ENCODE measurements at places on chromosomes 12 and 14.
A peak's percentile ranks its signal among the peaks of the same experiment; 100 is the strongest.

- DNase-seq: no peak
Observed at GRCh38 chr12:102298022-102298421, 100.4 kb upstream of the PMCH start.

GRCh38 chr12:30015631-30016337 lies 232.0 kb upstream of the TMTC1 start:
- DNase-seq: no peak

DNA sequence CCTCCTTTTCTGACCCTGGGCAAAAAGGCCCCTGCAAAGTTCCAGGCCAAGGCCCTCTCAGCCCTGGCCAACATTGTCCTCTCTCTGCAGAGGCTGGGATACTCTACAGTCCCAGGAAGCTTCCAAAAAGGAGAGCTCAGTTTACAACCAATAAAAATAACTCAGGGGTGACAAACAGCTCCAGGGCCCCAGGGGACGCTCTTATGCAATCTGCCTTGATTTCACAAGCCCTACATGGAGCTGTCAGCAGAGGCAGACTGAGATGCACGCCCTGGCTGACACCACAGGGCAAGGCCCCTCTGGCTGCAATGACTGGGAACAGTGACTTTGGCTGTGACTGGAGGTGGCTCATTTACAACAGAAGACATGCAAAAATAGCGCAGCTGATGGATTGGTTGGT lies 129.0 kb upstream of the MED13L start:
- DNase-seq: peak; percentile 6

DNA sequence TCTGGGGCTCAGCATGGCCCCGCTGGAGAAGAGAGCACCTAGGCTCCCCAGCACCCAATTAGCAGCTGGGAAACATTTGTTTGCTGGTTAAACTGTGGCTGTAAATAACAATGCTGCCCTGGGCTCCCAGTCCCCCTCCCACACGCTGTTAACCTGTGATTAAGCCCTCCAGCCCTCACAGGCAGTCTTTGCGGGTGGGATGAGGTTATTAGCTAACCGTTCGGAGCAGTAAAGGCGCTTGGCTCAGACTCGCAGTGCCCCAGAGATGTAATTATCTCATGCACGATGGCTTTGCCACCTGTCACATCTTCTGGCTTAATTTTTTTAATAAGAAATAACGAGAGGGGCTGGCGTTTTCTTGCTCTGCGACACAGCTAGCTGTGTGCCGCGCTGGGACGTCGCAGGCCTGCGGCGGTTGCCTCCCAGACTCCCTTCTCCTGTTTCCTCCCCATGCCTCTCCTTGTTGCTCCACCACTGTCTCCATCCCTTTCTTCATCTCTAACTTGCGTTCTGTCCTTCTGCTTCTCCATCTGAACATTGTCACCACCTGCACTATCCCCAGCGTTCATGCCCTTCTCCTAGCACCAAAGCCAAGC lies 239.2 kb upstream of the FKBP4 start:
- no peak for DNase-seq

GRCh38 chr14:71466946-71467345 lies 465.3 kb upstream of the RGS6 start:
- DNase-seq: no peak

DNA sequence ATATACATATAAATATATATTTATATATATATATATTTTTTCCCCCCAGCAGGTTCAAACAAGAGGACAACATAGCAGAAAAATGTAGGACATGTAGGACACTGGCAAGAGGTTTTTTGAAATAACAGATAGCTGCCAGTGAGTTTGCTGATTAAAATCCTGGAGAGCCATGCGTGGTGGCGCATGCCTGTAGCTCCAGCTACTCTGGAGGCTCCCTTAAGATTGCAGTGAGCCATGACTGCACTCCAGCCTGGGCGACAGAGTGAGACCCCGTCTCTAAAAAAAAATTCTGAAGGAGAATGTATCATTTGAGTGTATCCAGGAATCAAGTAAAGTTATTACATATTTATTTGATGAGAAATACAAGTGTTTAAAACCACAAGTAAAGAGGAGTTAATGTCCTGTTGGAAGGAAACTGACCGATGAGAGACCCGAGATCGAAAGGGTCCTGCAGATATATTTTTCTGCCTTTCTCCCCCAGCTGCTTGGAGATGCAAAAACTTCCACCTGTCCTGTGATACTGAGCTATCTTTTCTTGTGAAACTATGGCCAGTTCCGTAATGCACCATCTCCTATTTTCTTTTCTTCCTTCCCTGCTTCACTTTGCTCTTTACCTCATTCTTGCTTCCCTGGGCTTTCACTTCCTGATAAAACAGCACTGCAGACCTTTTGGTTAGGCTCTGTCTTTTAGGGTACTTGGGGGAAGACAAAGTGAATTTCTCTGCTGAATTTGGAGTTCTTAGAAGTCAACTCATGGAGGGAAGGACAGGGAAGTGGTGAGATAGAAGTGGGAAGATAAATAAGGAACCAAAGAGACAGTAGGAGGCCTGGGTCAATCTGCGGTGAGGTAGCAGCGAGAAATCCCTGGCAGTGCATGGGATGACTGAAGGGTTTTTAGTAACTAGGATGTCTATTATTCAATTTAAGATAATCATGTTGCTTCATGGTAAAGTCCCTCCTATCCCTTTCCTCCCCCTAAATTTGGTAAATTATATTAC lies 41.2 kb upstream of the SLC2A13 start:
- no peak for DNase-seq

DNA sequence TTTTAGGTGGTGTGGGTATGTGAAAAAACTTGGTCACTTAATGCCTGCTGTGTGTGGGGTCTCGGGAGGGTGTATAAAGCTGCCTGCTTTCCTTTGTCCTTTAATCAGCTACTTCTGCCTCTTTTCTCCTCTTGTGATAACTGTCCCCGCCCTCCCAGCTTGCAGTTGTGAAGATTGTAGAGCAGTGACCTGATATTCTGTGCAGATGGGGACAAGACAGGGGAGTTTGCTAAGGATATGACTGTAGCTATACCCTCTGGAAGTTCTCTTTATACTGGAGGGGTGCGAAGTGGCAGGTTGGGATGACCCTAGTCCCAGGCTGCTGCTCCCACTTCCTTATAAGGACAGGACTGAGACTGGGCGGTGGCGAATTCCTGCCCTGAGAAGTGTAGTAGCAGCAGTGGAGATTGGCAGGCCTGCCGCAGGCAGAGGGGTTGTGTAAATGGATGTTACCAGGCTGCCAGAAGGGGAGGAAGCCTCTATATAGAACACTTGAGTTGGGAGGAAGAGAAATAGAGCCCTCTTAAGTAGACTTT lies 835 bp downstream of the MYL6 start:
- peak; percentile 37 for DNase-seq

DNA sequence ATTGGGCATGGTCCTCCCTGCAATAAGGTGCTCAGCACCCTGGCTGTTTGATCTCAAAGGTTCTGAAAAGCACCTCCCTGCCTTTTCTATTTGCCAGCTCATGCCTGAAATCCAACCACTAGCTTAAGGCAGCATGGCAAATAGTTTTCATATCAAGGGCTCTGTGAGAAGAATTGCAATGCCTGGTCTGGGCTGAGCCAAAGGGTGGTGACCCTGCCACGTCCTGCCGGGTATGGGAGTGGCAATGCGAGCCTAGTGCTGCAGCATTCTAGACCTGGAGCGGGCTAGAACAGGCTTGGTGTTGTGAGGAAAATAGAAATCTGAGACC lies 2.3 kb upstream of the SCNN1A start:
- DNase-seq: no peak

GRCh38 chr14:85909581-85909980 lies 379.6 kb downstream of the FLRT2 start:
- no peak for DNase-seq

DNA sequence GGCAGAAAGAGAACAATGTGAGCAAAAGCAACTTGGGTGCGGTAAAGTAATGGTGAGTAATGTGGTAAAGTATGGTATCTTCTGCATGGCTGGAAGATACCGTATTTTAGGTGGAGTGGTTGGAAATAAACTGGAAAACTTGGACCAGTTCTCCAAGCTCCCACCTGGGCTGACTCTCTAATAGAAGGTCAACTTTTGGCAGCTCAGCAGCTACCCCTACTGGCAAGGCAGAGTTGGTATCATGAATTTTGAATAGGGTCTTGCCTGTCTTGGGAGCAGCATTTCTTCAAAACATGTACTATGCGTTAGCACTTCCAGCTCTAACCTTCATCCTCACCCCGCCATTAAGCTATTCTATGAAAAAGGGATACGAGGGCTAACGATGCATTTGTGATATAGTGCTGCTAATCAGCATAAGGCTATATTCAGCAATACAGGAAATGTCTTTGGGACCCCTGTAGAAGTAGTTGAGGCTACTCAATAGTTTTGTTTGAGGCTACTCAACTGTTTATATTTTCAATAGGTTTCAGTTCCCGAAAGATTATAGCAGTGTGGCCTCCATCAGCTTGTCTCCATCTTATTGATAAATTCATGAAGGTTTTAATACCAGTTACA lies 276.3 kb upstream of the FAR2 start:
- peak; percentile 48 for DNase-seq

- DNase-seq: no peak
Observed at GRCh38 chr14:19902409-19902808, 18.0 kb upstream of the OR4K5 start.

DNA sequence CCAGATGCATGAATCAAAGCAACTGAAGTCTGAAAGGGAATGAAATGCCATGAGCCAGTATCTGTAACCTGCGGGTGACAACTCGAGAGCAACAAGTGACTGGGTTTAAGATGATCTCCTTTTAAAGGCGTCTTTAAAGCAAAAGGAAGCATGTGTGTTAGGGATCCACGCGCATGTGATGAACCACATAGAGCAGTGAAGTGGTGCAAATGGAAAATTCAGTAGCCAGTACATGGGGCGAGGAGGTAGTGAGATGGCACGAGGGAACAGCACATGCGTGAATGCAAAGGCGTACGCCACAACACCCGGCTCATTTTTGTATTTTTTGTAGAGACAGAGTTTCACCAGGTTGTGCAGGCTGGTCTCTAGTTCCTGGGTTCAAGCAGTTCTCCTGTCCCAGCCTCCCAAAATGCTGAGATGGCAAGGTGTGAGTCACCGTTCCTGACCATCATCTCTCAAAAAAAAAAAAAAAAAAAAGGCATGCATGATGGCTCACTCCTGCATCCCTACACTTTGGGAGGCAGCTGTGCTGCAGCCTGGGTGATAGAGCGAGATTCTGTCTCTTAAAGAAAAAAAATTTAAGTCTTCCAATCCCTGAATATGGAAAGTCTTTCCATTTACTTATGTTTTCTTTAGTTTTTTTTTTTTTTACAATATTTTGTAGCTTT lies 24.6 kb upstream of the BCL7A start:
- DNase-seq: no peak

DNA sequence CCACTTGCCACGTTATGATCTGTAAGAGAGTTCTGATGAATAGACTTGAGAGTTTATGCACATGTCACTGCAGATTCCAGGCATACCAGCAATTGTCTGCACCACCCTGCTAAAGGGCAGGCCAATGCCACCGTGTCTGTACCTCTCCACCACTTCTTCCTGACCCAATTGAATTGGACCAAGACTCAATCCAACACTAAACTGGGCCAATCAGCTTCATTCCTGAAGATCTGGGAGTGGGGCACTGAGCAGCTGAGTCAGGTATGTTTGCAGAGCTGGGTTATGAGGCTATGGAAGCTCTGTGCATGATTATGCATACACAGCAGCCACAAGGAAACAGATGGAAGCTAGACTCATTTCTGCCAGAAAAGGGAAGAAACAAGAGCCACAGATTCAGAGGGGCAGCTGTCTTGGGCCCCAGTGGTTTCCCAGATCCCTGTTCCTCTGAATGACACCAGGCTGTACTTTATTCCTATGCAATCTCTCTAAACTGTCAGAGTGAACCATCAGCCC lies 28.0 kb downstream of the DAO start:
- DNase-seq: no peak

- DNase-seq: peak; percentile 24
Observed at GRCh38 chr14:70808416-70809224, 693 bp downstream of the MAP3K9 start.

DNA sequence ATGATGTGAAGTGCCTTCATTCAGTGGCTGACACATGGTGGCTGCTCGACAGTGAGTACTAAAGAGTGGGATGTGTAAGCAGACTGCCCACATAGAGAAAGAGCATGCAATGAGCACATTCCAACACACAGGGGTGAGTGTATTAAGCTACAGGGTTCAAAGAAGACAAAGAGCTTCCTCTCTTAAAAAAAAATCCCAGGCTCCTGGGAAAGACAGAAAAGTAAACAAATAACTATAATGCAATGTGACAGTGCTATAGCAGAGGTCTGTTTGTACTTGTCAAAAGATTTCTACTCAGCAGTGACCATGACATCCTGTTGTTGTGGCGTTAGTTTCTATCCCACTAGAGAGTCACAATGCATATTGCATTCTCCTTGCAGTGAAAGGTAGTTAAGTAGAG lies 12.4 kb upstream of the PCNX1 start:
- no peak for DNase-seq

DNA sequence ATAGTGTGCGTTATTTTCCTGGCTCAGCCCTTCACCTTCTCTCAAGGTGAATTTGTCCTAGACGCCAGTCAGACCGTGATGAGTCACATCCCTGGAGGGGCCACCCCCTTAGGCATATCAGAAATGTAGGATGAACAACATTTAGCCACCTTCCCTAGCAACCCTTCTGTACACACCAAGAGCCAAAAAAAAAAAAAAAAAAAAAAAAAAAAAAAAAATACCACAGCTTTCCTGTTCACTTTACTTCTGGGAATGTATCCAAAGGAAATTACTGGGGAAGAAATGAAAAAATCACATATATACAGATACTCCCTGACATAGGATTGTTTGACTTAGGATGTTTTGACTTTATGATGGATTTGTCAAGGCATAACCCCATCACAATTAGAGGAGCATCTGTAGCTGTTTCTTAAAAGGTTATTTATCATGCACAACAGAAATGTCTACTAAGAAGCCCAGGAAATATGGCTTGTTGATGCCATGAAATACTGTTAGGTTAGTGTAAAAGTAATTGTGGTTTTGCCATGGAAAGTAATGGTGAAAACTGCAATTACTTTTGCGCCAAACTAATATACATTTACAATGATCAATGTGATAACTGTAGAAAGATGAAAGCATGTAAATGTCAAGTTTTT lies 68.2 kb upstream of the BDKRB2 start:
- DNase-seq: peak; percentile 24

DNA sequence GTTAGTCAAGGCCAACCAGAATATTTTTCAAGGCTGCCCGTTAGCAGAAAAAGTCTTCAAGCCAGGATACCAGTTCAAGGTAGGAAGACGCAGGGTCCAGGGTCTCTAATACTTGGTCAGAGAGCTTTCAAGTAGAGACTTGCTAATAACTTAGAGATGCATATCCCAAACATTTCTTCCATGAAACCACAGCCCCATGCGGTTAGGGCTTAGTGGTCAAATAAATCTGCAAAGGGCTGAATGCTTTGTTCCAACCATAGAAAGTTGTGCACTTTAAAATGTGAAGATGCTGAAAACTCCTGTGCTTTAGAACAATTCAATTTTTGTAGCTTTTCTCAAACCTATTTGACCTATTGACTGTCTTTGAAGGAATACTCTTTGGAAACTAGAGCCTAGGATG lies 208.9 kb downstream of the PIK3C2G start:
- no peak for DNase-seq

- DNase-seq: no peak
Observed at GRCh38 chr12:15801770-15802744, 12.9 kb upstream of the EPS8 start.

- no peak for DNase-seq
Observed at GRCh38 chr12:103768467-103769123, 72.4 kb downstream of the NT5DC3 start.

GRCh38 chr14:51395361-51395849 lies 155.4 kb downstream of the TMX1 start:
- DNase-seq: no peak

- no peak for DNase-seq
Observed at GRCh38 chr14:32352631-32353030, 23.5 kb downstream of the AKAP6 start.

- DNase-seq: no peak
Observed at GRCh38 chr14:21369949-21370679, 13.7 kb downstream of the SUPT16H start.

GRCh38 chr12:131573631-131574394 lies 137.1 kb upstream of the SFSWAP start:
- no peak for DNase-seq
